ENCODE measurements at places on chromosomes 2 and 18.

GRCh38 chr2:45890819-45891218 is 239.3 kb downstream of the PRKCE start:
- DNase-seq, result no peak

DNA sequence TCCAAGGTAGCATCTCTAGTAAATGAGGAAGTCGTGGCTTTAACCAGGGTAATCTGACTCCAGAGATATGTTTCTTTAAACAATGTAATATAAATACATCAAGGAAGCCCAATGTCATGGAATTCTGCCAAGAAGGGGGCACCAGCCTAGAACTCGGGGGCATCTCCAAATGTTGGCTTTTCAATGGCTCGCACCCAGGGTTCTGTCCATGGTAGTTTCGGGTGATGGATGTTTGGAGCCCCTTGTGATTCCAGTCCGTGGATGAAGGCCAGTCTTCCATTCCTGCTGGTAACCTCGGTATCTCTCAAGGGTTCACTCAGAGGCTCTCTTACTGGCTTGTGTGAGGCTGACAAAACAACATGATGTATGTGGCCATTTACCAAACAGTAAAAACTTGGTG is 91.7 kb upstream of the SPHKAP start:
- DNase-seq, result no peak

GRCh38 chr2:15107137-15107536 is 454.0 kb downstream of the NBAS start:
- DNase-seq, result no peak

- DNase-seq, result no peak
Observed at GRCh38 chr2:8204711-8205110, 477.1 kb upstream of the ID2 start.

DNA sequence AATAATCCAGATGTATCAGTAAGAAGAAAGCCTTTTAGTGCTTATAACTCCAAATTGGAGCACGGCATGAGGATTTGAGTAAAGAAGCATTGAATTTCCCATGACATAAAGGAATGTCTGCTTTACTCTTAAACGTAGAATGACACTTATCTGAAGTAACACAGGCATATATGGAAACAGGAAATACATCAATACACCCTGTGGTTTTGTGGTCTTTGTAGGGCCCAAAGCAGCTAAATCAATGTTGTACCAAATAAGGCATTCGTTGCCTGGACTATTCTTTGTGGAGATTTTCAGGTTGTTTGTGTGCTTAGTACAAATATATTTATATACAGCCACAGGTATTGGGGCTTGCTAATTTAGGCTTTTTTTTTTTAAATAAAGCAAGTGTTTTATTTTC is 660.5 kb downstream of the LRRTM4 start:
- DNase-seq, result no peak

GRCh38 chr2:100334929-100335328 is 12.6 kb upstream of the LONRF2 start:
- no peak for DNase-seq

GRCh38 chr18:31439807-31440325 is 7.7 kb upstream of the DSG3 start:
- DNase-seq, result no peak

DNA sequence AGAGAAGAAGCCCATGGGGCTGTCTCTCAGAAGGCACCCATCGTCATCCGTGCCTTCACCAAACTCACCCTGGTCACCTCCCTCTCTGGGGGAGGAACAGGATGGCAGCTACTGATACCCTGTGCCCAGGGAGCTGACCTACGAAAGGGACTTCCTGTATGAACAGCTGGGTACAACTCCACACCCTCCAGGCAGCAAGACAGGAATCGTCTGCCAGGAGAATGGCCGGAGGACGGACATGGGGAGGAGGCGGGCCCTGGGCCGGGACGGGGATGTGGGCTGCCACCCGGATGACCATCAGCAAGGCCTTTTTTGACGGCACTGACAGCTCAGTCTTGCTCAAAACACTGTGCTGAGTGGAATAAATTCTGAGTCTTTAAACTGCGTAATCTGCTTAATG is 243.6 kb downstream of the HDAC4 start:
- no peak for DNase-seq

GRCh38 chr2:122710049-122710448 is 954.6 kb downstream of the TSN start:
- DNase-seq, result no peak

- DNase-seq, result no peak
Observed at GRCh38 chr18:43870626-43871025, 593.3 kb upstream of the SYT4 start.

DNA sequence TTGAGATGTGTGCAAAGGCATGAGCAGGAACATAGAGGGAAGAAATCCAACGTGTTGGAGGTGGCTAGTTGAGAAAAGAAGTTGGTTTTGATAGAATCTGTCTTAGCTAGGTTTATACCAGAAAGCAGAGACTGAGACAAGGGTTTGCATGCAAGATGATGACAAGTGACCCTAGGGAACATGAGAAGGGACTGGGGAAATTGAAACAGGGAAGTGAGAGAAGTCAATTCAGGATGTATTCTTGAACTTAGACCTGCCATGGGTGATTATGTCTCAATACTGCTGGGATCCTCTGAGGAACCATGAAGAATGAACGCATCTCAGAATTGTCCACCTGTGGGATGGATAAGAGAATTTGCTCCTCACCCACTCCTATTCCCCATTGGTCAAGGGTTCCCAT is 20.5 kb downstream of the IL36A start:
- no peak for DNase-seq

DNA sequence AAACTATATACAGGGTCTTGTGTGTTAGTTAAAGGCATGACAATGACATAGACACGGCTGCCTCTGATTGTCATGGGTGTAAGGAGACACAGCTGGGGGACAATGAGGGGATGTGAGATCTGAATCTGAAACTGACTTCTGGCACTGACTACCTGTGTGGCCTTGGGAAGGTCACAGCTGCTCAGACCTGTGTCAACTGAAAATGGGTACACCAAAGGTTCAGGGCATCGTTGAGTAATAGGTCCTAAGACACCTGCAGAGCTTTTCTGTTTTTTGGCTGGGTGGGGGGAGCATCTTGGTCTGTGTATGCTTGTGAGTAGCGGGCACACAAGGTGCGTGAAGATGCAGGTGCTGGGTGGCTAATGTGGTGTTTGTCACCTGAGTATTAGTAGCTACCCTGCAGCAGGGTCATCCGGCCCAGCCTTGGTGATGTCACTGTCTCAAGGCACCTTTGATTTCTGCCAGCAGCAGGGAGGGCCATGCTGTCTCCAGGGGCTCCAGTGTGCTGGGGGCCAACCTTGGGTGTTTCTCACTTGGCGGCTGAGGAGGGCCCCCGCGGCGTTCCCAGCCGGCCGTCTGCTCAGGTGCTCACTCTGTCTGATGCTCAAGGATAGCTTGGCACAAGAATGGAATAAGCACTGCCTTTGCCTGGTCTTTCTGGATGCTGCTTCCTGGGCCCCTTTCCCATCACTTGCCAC is 53.1 kb upstream of the HS6ST1 start:
- no peak for DNase-seq

DNA sequence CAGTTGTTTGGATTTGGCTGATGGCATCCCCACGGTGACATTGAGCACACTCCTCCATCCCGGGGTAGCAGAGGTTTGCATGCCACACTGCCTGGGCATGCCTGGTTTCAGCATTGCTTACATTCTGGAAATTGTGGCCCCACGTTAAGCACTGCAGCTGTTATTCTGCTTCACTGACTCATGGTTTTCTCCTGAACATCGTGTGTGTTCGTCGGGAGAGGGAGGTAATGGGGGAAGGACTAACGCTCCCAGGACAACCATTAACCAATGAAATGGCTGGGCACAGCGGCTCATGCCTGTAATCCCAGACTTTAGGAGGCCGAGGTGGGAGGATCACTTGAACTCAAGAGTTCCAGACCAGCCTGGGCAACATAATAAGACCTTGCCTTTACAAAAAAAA is 28.2 kb upstream of the YWHAQ start:
- no peak for DNase-seq

GRCh38 chr2:44705356-44705755 is 236.1 kb upstream of the SIX3 start:
- no peak for DNase-seq

DNA sequence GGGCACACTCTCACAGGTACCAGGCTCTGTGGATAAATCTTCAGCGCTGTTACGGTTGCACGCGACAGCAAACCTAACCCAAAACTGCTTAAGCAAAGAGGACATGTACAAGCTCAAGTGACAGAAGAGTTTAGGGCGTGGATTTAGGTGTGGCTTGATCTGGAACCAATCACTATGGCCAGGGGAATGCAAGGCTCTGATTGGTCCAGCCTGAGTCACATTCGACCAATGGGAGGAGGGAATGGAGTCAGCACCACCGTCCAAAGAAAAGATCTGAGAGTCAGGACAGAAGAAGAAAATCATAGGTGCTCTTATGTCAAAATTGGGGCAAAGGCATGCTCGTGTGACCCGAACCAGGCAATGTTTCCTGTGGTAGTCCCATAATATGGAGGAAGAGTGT is 139.0 kb downstream of the TRIM43 start:
- DNase-seq, result no peak

GRCh38 chr2:12727641-12728040 is 10.9 kb downstream of the TRIB2 start:
- DNase-seq, result no peak

GRCh38 chr18:24500217-24500616 is 39.8 kb downstream of the HRH4 start:
- DNase-seq, result no peak

DNA sequence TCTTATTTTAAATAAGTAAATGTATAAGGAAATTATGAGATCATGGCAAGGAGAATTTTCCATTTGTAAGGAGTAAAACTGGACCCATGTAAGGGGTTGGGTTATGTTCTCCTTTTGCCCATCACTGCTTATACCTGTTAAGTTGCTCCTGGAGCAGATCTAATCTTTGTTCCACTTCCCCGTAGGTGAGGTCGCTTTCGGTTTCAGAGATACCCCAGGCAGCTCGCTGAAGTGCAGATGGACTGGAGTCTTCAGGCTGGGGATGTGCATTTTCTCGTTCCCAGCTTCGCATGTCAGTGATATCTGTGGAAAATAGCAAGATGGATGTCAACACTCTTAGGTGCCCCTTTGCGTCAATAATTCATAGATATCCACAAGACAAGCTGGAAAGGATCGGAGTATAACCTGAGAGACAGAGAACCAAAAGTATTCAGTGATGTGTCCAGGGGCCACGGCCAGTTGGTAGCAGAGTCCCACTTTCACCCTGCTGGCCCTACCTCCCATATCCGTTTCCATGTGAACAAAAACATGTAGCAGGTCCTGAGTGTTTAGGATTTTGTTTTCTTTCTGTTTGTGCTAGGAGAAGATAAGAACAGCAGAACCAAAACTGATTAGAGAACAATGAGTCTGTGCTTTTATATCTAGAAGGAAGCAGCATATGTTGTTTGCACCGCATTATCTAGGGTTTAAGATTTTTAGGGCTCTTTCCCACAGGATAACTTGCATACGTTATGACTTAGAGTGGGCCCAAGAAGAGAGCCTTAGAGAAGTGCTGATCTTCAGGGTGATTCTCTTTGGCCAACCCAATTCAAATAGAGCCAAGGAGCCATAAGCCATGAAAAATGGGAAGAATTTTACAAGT is 36.0 kb downstream of the GCA start:
- DNase-seq, result no peak

- no peak for DNase-seq
Observed at GRCh38 chr2:196275646-196276352, 104.4 kb upstream of the STK17B start.

DNA sequence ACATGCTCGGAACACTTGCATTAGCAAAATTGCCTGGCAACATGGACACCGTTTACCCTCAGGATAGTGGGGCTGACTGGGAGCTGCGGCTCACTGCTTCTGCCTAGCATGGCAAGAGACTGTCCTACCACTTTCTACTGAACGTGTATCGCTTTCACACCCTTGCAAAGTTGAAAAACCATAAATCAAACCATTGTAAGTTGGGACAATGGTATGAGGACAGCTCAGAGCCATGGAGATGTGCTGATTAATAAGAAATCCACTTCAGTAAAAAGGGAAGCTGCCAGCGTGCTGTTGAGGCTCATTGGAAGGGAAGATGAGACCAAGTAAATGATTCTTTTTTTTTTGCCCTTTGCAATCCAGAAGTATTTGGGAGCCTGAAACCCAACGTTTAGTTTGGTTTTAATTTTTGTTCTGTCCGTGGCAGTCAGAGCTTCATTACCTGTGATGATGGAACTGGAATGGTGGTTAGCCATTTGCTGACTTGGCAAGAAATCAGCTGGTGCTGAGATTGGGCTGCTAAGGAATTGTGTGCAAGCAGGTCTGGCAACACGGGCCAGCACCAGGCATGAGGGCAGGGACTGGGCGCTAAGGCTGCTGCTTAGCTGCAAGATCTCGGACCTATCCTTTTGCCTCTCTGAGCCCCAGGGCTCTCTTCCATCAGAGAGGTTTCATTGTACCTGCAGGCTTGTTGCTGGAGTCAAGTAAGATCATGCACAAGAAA is 75.5 kb upstream of the HS6ST1 start:
- no peak for DNase-seq

DNA sequence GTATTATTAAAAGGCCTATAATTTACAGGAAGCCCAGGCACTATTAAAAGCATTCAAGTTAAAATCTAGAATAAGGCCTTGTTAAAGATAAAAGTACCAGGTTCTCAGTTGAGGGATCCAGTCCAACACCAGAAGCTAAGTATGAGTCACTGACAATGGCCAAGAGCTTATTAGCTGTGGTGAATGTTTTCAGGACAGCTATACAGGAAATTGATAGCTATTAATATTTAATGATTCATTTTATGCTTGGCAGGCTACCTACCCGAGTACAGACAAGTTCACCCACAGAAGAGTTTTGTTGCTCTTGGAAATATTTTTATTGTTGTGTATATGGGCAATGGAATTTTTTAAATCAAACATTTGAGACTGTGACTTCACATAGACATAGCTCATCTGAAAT is 729.6 kb upstream of the ZNF804A start:
- DNase-seq, result peak; percentile 91

- DNase-seq, result no peak
Observed at GRCh38 chr18:43720041-43720440, 442.8 kb upstream of the SYT4 start.

DNA sequence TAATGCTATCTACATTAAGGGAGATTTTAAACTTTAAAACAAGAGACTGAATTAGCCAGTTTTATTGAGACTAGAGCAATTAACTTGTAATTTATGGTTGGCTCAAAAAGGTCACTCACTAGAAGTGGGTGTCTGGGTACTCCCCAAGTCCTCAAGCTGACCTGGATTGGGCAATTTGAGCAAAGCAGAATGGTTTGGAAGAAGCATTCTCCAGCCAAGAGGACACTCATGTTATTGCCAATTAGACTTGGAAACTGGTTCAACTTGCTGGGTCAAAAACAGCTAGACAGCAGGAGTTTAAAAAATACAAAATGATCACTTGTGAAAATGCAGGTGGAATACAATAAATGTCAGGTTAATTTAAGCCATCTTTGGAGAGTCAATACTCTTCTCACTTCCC is 29.5 kb upstream of the MYO1B start:
- no peak for DNase-seq

- peak; percentile 33 for DNase-seq
Observed at GRCh38 chr2:62999905-63000304, 50.7 kb upstream of the OTX1 start.

DNA sequence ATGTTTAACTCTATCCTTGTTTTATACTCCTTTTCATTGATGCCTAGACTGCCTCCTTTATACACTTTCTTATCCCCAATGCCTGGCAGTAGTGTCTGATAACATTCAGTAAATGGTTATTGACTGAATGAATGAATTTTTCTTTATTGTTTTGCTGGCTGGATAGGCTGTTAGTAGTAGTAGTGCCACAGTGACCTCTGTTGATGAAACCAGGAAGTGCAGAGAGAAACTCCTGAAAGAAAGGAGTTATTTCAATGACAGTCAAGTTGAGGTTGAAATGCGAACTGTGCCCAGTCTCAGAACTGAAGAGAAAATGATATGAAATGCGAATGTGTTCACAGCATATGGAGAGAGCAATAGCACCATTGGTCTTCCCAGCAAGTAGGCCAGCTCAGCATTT is 26.8 kb upstream of the SLC9A2 start:
- DNase-seq, result no peak
